ENCODE measurements at places on chromosomes 1 and 21.

DNA sequence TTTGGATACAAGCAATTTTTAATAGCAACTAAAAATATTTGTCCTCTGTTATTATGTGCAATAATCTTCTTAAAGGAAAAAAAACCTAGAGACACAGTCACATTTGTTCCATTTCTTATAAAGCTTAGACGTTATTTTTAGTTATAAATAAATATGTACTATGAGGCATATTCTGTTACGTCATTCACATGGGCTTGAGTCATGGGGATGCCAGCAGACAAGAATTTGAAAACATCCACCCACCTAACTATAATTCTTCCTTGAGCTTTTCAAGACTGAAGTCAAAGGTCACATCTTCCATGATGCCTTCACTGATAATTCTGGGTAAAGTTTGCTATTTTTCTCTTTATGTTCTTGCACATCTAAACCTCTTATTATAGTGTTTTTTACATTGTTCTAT, 268.8 kb downstream of the KCTD3 start:
- DNase-seq: no peak

GRCh38 chr1:86750076-86750475, 45.7 kb downstream of the SH3GLB1 start:
- no peak for DNase-seq

DNA sequence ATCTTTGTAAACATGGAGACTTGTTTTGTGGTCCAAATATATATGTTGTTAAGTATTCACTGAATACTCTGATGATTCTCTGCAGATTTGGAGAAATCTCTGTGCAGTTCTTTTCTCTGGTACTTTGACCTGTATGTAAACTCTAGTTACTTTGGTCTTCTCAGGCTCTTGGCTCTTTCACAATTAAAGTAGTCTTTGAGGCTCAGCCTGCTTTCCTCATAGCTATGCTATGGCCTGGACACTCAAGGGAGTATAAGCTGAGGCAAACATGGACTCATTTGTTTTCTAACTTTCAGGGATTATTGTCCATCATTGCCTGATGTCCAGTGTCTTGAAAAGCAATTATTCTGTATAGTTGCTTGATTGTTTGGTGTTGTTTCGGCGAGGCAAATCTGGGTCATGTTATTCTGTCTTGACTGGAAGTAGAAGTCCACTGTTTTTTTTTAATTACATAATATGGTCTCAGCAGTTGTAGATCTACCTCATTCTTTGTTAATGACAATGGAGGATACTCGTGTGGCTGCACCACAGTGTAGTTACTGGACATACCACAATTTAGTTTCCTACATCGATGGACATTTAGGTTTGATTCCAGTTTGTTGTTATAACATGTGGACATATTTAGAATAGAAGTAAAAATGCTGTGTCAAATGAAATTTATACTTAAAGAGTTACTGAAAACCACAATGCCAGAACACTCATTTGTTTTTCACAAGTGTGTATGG, 9.2 kb downstream of the PTBP2 start:
- DNase-seq: no peak

DNA sequence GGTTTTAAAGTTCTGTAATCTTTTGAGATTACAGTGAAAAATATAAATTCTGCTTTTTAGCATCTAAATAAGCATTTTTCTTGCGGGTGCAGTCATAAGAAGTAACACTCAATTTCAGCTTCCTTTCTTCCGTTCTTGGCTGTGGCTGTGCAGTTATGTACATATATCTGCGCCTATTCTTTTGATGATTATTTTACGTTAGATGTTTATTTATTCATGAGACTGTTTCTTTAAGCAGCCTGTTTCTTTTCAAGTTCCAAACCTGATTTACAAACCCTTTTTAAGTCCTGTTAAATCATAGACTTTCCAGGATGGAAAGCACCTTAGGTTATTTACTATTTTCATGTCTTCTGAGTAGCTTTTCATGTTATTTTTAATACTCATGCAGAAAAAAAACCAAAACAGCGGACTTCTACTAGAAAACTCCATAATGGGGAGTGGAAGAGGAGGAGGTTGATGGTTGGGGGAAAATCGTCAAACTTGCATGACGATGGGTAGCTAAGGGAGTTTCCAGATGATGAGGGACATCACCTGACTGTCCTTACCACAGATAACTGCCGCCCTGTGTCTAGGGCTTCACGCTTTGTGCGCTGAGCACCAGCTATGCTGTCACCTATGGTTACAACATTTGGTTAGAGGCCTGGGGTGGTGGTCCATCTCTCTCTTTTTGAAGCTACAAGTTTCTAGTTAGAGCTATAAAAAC, 2.6 kb downstream of the PRDM2 start:
- DNase-seq: no peak

DNA sequence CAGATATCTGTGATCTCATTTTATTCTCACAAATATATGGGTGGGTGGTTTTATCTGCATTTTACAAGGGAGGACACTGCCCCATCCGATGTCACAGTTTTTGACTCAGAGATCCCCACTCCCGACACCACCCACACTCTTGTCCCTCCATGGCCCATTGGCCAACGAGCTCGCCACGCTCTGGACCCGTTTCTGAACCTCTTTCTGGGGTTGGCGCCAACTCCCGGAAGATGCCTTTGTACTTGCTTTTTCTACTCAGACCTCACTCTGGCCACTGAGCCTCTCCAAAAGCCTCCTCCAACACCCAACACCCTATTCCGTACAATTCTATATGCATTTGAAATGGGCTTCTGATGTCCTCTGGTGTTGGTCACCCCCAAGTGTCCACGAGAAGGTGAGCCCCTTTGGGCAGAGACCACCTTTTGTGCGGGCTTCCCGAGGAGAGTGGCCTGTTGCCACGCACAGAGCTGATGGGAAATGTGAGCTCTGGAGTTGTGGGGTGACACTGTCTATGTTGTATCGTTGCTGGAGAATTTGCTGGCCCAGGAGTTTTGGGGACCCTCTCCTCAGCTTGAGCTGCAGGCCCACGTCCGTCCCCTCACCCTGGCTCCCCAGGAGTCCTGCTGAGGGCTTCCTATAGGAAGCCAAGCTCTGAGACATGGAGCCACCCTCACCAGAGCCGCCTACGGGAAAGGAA, 366.9 kb upstream of the VAMP3 start:
- no peak for DNase-seq

- no peak for DNase-seq
These were observed 31.8 kb upstream of the FBXO28 start for GRCh38 chr1:224082146-224082545.

DNA sequence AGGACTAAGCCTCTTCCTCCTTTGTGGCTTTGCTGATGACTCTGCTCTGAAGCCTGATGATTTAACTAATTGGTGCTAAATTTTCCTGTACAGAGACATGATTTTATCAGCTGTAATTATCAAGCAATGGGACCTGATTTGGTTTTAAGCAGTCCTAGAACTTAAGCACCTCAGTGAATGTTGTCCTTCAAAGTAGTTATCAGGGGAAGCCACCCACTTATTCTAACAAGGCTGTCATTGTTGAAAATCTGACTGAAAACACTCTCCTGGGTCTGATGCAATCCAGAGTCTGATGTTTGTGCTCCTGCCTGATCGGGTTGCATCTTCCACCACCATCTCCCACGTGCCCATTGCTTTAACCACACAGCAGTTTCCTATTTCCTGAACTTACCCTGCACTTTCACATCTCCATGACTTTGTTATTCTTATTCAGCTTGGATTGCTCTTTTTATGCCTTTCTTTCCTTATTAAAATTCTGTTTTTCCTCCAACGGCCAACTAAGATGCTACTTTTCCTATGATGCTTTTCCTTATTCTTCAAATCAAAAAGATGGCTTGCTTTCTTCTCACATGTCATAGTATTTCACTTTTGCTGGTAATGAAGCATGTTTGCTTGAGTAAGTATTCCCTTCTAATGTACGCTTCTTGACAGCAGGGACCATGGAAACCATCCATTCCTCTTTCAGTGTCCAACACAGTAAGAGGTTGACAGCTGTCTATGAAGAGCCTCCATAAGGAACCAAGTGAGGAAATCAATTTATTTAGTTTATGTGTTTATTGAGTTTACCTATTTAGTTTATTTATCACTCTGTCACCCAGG, 55.0 kb downstream of the S1PR1 start:
- no peak for DNase-seq

DNA sequence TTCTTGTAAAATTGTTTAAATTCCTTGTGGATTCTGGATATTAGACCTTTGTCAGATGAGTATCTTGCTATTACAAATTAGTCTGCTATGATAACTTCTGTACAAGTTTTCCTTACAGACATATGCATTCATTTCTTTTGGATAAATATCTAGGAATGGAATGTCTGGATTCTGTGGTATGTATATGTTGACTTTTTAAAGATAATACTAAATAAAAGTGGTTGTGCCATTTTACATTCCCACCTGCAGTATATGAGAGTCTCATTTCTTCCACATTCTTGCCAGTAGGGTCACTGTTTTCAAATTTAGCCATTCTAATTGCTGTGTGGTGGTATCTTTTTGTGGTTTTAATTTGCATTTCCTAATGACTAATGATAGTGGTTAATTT, 53.9 kb downstream of the SYDE2 start:
- no peak for DNase-seq

DNA sequence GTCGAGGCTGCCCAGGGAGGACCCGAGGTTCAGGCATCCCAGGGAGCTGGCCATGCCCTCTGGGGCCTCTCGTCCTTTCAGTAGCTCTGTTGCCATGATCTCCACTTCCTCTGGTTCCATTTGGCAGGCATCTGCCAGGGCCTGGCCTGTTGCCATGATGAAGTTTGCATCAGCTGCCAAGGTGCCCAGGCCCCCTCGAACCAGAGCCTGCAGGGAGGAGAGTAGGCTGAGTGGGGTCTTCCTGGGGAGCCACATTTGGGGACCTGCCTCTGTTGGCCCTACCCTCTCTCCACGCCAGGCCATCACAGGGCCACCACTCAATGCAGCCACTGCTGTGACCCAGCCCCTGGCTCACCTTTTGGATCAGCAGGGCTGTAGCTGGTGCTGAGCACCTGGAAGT, 16.4 kb upstream of the KIF21B start:
- no peak for DNase-seq

GRCh38 chr1:30382496-30382895, 340.9 kb downstream of the MATN1 start:
- no peak for DNase-seq

- DNase-seq: no peak
These were observed 68.3 kb upstream of the NEK7 start for GRCh38 chr1:198088360-198089071.

DNA sequence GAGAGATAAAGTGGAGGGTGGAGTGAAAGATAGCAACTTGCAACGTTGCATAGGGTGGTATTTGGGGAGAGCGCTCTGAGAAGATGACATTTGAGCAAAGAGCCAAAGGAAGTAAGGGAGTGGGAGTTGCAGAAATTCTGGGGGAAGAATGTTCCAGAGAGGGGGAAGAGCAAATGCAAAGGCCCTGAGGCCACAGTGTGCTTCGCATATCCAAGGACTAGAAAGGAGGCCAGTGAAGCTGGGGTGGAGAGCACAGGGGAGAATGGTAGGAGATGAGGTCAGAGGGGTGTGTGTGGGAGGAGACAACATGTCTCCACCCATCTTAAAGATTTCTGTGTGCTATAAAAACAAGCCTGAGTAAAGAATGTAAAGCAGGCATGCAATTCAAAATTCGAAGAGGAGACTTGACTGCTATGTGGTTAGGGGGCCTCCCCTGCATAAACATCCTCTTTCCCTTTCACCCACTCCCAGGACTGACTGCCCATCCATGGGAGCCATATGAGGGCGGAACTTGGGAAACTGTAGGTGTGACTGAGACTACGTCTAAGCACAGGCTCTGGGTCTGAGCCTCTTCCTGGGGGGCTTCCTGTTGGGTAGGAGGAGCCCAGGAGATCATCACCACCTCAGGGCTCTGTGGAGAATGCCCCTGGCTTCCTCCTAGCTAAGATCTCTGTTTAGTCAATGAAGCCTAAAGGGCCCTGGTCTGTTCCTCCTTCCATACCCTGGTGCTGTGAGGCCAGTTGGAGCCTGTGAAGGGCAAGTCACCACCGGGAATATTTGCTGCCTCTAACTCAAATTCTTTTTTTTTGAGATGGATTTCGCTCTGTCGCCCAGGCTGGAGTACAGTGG, 2.9 kb upstream of the CLIC4 start:
- no peak for DNase-seq

DNA sequence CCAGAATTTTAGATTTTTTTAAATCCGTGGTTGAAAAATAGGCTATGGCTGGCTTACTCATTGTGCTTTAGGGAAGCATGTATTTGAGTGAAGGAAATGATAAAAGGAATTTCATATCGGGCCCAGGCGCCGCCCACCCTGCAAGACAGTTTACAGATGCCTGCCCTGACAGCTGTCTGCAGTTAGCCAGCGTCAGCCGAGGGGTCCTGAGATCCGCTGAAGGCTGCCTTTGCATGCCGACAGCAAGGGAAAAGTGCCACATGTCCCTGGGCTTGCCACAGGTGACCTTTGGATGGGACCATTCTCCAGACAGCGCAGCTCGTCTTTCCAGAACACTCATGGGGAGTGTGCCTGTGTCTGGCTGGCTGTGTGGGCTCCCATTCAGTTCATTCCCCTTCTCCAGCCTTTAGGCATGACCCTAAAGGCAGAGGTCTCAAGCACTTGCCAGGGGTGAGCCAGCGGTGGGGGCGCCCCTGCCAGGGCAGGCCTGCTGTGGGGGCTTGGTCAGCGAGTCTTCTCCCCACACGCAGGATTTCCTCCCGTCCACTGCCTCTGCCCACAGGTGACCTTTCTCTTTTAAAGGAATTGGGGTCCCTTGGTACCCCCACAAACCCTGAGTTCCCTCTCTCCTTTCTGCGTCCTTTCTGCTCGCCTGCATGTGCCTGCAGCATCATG, 46.1 kb upstream of the TRAPPC10 start:
- DNase-seq: no peak

DNA sequence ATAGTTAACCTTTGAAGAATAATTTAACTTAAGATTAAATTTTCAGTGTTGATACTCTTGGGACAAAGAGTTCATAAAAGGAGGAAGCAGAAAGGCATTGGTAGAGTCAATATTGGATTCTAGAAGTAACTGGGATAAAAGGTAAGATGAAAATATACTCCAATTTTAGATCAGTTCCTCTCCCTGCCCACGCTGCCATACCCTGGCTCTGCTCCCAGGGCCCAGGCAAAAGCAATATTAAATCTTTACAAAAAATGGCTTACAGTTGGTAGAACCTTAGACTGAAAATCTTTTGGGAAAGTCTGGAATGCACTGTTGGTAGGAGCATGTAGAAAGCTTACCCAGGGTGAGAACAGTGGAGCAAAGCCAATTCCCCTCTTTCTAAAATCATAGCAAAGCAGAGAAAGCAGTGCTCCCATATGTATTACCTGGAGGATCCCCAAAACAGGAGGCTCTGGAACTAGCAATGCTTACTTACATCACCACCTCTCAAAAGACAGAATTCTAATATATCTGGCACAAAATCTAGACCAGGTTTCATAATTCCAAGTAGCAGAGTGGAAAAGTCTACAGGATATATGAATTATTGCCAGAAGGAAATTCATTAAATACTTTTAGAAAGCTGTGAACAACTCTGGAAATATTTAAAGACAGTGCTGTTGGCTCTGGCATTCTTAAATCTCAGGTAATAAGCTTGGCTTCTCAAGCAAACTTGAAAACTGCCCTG, 24.5 kb downstream of the KIAA0319L start:
- DNase-seq: no peak

DNA sequence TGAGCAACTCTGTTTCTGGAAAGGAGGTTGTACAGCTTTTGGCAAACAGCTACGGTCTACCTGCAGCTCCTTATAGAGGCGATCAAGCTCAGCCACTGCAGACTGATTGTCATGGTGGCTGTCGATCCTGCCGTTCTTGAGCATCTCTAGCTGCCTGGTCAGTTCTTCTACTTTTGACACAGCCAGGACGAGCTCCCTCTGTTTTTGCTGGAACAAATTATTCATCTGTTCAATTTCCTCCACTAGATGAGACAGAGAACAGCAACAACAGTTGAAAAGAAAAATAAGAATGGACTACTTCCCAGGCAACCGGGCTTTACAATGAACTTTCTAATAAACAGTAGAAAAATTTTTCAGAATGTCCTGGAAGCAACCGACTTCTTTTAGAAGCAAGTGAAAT, 42.5 kb downstream of the TP53BP2 start:
- DNase-seq: no peak
